Lower lobe of right lung (tissue), 2 donors: ENCODE measurements at places on chromosomes 11 and 22. TPM values are rescaled to one million over a fixed set of nuclear protein-coding genes. Genes with fewer than 3 reads are reported as not detected.

- H3K27me3 ChIP-seq, result no peaks in the 10 kb centered on the region
- H3K27ac ChIP-seq, result no peak overlapping the region
- no peak overlapping the region for H3K4me3 ChIP-seq
- DNase-seq, result no peak
These were observed 113.4 kb downstream of the TRPC6 start for GRCh38 chr11:101470419-101470818.

- DNase-seq, result no peak
- no peaks in the 10 kb centered on the region for H3K4me1 ChIP-seq
- no peak overlapping the region for H3K4me3 ChIP-seq
- peaks cover 4% of the 10 kb centered on the region for H3K27me3 ChIP-seq
- H3K27ac ChIP-seq, result no peak overlapping the region
- no peaks in the 10 kb centered on the region for H3K36me3 ChIP-seq
These were observed 63.9 kb upstream of the USP47 start for GRCh38 chr11:11777897-11778296.

GRCh38 chr11:19777039-19777376, 64.4 kb downstream of the NAV2 start:
- peak overlapping the region; percentile 55 for H3K4me3 ChIP-seq
- peak overlapping the region; percentile 62 for H3K27ac ChIP-seq
- no peaks in the 10 kb centered on the region for H3K27me3 ChIP-seq
- DNase-seq, result no peak
- H3K4me1 ChIP-seq, result no peaks in the 10 kb centered on the region

DNA sequence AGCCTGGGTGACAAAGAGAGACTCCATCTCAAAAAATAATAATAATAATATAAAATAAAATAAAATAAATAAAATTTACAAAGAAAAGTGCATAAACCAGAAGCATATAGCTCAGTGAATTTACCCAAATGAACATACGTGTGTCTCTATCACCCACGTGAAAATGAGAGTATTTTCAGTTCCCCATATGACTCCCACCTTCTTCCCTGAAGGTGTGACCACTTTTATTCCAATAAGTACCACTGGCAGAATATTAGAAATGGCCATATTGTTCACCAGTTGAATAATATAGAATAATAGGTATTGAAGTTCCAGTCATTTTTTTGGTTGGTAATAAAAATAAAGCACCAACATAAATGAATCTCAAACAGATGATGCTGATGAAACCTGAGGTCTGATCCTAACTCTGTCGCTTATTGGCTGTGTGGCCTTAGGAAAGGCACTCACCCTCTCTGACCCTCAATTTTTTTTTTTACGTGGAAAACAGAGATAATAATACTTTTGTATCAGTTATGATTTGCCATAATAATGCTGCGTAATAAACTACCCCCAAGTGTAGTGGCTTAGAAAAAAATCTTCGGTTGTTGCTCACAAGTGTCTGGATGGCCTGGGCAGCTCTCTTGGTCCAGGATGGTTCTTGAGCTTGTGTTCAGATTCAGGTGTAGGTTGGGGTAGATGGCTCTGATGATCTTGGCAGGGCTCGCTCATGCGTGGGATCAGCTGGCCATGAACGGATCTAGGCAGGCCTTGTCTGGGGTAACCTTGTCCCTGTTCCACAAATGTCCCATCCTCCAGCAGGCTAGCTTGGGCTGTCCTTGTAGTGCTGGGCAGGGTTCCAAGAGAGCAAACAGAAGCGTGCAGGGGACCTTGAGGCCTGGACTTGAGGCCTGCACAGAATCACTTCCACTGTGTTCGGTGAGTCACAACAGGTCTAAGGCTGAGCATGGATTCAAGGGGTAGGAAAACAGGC, 88.1 kb downstream of the MYO18B start:
- no peaks in the 10 kb centered on the region for H3K36me3 ChIP-seq
- no peaks in the 10 kb centered on the region for H3K4me1 ChIP-seq
- H3K4me3 ChIP-seq, result no peak overlapping the region
- H3K27me3 ChIP-seq, result no peaks in the 10 kb centered on the region
- H3K27ac ChIP-seq, result no peak overlapping the region

GRCh38 chr22:35274154-35274871, 17.0 kb downstream of the HMGXB4 start:
- no peak for DNase-seq
- peaks cover 63% of the 10 kb centered on the region for H3K36me3 ChIP-seq
- H3K4me3 ChIP-seq, result no peak overlapping the region
- H3K27ac ChIP-seq, result no peak overlapping the region
- H3K27me3 ChIP-seq, result no peaks in the 10 kb centered on the region

Gene HTR3A
- total RNA-seq, result not detected

Gene RAB38
- 10.9 TPM for total RNA-seq

Gene BTBD18
- total RNA-seq, result not detected

Gene APOBEC3H
- 1.9 TPM for total RNA-seq
